C1 segment of cervical spinal cord (tissue), 14 donors: ENCODE measurements at places on chromosomes 1 and 21.
A peak's percentile ranks its signal among the peaks of the same experiment; 100 is the strongest.

- no peak for DNase-seq
These were observed 904.2 kb downstream of the KCNT2 start for GRCh38 chr1:195704028-195704427.

- peak; percentile 88 for DNase-seq
These were observed at the start of gene STMN1 for GRCh38 chr1:25905680-25906643. STMN1 (minus strand) TSS chr1:25906419; CDS start chr1:25904676, 1,743 bp downstream.

DNA sequence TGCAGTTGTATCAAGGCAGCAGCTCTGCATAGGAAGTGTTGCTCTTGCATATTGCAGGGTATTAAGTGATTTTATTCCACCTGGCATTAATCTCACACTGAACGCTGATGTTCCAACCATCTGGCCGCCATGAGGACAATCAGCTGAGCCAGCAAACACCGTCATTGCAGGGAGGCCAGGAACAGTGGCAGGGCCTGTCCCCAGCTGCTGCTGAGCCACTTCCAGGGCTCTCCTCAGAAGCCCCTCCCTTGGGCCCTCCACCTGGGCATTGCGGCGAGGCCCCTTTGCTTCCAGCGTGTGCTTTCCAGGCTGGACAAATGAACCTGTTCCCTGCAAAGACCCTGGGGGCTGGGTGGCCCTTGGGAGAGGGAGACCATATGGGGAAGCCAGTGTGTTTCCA lies 171.6 kb upstream of the C1orf174 start:
- DNase-seq: no peak

DNA sequence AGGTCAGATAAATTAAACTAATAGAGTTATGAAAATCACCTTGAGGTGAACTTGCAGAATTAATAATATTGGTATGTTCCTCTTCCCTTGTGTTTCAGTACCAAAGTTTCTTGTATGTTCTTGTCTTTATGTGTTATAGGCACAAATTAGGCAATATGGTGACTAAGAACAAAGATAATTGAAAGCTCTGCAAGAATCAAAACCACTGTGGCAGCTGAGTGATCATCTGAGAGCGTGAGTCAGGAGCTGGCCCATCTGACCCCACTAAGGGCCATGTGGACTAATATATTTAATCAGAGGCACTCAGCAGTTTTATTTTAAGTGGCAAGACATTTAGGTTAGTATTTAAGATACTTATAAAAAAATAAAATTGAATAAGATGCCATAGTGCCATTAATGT lies 12.8 kb upstream of the CASQ2 start:
- DNase-seq: no peak

DNA sequence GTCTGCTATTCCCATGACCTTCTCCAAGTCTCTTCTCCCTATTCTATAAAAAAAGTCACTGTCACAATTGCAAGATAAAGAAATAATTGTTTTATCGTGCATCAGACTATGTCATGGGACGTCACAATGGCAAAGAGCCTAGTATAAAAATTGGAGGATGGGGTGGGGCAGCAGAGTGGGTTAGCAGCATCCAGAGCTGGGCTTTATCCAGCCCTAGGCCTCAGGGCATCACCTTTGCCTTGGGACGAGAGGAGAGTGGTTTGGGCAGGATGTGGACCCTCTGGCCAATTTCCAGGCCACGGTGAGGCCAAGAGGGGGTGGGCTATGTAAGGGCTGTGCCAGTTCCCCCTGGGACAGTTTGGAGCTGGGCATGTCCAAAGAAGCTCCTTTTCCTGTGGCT lies 25.7 kb downstream of the WNT4 start:
- DNase-seq: no peak

- no peak for DNase-seq
These were observed 935.4 kb downstream of the MRPL39 start for GRCh38 chr21:24671901-24672300.

DNA sequence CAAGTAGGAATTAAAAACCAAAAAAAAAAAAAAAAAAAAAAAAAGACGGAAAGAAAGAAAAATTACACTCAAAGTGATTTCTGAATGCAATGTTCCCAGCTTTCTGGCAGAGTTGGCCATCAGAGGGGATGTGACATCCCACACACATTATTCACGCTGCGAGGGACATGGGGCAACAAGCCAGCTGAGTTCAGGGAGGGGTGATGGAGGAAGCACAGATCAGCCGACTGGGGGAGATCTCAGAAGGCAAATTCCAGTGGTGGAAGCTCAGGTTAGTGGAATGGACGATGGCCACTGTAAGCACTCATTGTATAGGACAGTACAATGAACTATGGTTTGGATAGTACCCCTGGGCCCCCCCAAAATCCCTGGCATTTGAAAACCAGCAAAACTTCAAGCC lies 311.9 kb downstream of the PCP4 start:
- no peak for DNase-seq

- no peak for DNase-seq
These were observed 27.7 kb downstream of the ERO1B start for GRCh38 chr1:236253918-236254637.

DNA sequence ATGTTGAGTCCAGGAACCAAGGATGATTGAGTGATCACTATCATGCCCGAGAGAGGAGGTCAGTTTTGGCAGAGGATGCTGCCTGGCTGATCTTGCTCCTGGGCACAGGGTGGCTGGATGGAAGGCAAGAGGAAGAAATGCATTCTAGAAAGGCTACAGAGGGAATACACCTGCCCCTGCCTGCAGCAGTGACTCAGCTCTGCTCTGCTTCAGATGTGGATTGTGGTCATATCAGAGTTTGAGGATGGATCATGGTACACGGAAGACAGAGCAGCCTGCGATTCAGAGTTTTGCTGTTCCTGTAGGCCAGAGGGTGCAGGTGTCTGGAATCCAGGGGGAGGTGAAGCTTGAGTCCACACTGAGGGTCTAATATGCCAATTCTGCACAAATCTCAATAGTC lies 37.2 kb downstream of the PCP4 start:
- DNase-seq: no peak

DNA sequence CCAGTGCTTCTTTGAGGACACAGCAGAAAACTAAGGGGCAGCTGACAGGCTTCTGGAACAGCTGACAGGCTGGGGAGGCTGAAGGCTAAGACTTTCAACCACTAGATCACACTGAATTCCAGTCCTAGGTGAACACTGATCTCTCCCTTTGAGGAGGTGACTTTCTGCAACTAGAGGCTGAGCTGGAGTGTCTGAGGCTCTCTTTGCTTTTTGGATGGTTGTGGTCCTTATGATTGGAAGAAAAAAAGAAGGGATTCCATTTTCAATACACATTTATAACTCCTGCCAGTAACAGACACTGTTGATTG lies 1.4 kb downstream of the IL6R start:
- no peak for DNase-seq

GRCh38 chr1:101388904-101389546 lies 152.2 kb downstream of the S1PR1 start:
- no peak for DNase-seq

GRCh38 chr21:28961927-28962326 lies 30.8 kb downstream of the LTN1 start:
- DNase-seq: no peak

DNA sequence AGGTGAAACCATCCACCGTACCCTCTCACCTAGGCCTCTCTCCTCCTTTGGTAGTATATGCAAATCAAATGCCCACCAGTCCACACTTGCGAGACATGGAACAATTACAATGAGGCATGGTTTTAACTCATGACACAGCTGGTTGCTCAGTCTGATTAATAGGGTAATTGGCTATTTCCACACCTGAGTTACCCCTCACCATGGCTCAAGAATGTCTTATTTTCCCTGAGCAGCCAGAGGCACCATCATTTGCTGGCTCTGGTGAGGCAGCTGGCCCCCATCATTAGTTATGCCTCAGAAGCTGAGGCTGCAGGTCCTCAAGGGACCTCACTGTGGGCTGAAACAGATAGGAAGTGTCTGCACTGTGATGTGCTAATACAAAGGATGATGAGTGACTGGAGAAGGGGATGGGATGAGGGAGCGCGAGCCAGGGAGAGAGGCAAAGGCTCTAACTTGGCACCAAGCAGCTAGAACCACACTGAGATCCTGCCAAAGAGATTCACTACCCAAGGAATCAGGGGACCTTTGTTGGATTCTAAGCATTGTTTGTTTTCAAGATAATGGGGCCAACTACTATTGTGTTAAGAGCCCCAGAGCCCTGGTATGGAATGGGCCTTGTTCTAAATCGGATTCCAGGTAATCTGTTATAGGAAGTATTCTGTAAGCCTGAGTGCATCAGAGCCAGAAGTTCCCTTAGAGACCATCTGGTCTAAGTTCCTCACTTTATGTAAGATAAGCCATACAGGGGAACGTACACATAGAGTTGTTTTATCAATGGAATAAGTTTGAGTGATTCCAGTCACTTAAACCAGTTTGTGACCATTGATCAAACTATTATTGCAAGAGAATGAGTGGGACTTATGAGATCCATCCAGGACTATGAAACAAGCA lies 80.0 kb upstream of the CNTN2 start:
- no peak for DNase-seq

- no peak for DNase-seq
These were observed 6.8 kb downstream of the LHX4 start for GRCh38 chr1:180236698-180237509.

- no peak for DNase-seq
These were observed 1.2 kb upstream of the ADORA1 start for GRCh38 chr1:203126151-203126865.

GRCh38 chr1:203103216-203103615 lies 17.4 kb upstream of the MYOG start:
- DNase-seq: no peak

GRCh38 chr1:179095924-179096323 lies 14.1 kb downstream of the TOR3A start:
- no peak for DNase-seq

DNA sequence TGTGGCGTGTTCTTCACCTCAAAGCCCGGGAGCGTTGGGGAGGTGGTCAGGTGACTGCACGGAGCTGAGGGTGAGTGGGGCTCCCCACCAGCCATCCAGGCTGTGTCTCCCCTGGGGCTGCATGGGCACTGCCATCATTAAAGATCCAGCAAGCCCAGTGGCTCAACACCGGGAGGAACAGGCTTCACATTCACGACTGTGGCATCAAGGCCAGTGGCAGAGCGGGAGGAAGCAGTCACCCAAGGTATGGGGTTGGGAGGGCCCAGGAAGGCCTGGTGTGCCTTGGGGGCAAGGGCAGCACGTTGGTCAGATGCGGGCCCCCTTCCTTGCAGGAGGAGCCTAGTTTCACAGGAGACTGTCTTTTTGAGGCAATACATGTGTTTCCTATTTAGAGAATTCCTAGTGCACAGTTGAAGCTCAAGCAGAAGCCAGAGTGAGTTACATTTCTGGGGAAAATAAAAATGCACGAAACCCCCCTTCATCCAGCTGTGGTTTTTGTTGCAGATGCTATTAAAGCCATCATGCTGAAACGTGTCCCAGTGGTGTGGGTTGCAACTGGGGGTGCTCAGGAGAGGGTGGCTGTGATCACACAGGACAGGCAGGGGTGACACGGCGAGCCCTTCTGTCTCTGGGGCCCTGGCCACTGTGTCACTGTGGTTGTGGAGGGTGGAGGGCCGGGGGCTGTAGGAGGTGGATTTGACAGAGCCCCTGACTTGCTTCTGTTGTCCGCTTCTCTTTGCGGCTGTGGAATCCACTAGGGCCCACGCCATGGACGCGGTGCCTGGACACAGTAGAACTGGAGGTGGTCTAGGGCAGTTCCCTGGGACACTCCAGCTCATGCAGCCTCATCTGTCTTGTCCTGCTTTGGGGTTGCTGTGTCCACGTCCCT lies 34.1 kb downstream of the SNAP47 start:
- DNase-seq: no peak

GRCh38 chr21:42661688-42662429 lies 8.4 kb downstream of the PDE9A start:
- DNase-seq: no peak

DNA sequence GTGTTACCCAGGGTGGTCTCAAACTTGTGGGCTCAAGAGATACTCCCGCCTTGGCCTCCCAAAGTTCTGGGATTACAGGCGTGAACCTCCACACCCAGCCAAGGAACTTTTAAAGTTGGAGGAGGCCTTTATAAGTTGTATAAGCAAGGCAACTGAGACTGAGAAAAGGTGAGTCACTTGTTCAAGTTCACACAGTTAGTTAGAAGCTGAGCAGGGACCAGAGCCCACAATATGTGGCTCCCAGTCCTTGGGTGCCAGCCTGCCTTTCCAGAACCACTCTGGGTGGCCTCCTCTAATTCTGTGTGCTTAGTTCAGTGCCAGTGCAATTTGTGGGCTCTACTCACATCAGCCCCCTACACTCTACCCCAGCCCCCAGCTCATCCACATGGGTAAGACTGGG lies 3.7 kb downstream of the RAB25 start:
- no peak for DNase-seq

DNA sequence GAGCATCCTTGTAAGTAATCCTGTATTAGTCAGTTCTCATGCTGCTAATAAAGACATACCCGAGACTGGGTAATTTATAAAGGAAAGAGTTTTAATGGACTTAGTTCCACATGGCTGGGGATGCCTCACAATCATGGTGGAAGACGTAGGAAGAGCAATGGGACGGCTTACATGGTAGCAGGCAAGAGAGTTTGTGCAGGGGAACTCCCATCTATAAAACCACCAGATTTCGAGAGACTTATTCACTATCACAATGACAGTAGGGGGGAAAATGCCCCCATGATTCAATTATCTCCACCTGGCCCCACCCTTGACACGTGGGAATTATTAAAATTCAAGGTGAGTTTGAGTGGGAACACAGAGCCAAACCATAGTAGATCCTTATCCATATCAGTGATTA lies 124.7 kb downstream of the HIVEP3 start:
- no peak for DNase-seq

- no peak for DNase-seq
These were observed 296.1 kb upstream of the LRRC7 start for GRCh38 chr1:69271587-69272125.

DNA sequence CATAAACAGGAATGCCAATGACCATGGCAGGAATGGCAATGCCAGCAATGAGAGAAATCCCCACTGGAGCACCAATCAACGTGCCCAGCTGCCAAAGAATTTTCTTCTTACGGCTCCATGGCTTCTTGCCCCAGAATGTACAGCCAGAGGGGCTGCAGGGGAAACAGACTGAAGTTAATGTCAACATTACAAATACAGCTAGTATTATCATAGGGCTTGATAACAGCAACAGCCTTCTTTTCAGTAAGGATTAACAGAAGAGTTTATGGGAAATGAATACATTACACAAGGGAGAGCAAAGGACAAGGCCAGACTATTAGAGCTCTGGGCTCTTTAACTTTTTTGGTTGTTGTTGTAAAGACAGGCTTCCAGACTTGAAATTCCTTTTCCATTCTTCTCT lies 18.2 kb downstream of the RNF19B start:
- DNase-seq: no peak
